ENCODE measurements at places on chromosomes 12 and 14. TPM values are rescaled to one million over a fixed set of nuclear protein-coding genes. Genes with fewer than 3 reads are reported as not detected.

GRCh38 chr12:111033281-111034082, 113.1 kb upstream of the MYL2 start:
- no peak for DNase-seq

- DNase-seq = no peak
Observed at GRCh38 chr12:53096759-53097158, 708 bp upstream of the IGFBP6 start.

- no peak for DNase-seq
Observed at GRCh38 chr12:107014055-107014454, 27.1 kb upstream of the MTERF2 start.

GRCh38 chr14:23103581-23103980, 1.2 kb downstream of the CIROP start:
- DNase-seq = no peak

Gene ZNF385A
- 5.9 TPM for total RNA-seq

Gene BCL2L2
- 18.9 TPM for total RNA-seq

All from Panc1 (cell line).